ENCODE measurements at places on chromosomes 4 and X.

DNA sequence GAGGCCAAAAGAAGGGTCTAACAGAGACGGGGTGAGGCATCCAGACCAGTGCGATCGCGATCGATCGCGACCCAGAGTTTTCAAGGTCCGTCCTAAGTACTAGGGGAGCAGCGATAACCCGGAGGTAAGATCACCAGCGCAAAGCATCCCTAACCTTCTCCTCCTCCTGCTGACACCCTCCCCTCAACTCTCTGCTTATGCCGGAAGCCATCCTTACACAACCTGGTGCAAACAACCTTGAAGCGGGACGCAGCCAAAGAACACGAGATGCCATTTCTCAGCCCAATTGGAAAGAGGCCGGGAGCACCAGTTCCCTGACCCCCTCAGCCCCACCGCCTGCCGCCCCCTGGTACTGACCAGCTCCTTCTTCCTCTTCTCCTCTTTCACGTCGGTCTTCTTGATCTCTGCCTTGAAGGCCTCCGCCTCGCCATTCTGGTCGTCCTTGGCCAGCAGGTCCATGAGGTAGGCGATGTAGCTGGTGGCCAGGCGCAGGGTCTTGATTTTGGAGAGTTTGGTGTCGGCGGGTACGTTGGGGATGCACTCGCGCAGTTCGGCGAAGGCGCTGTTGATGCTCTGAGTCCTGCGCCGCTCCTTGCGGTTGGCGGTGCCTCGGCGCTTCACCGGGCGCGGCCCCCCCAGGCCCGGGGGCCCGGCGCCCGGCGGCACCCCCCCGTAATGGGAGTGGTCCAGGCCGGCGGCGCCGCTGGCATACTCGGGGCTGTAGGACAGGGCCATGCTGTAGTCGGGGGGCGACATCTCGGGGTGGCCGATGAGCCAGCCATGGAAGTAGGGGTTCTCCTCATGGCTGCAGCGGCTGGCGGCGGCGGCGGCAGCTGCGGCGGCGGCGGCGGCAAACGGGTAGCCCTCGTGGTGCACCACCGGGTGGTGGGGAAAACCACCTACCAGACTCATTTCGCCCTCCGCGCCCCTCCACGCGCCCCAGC lies 1.4 kb downstream of the HAND2 start:
- DNase-seq = peak; percentile 15

DNA sequence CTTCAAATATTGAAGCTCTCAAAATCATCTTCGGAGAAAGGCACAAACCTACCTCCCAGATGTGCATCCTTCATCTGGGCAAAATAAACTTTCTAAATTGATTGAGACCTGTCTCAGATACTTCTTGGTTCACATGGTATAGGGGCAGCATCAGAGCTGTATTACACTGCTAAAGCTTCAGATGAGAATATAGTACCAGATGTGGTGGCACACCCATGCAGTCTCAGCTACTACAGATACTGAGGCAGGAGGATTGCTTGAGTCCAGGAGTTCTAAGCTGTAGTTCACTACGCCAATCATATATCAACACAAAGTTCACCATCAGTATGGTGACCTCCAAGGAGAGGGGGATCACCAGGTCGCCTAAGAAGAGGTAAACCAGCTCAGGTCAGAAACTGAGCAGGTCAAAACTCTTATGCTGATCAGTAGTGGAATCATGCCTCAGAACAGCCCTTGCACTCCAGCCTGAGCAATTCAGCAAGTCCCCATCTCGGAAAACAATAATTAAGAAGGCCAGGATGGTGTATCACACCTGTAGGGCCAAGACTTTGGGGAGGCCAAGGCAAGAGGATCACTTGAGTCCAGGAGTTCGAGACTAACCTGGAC lies 22.0 kb downstream of the ELF2 start:
- DNase-seq = no peak

DNA sequence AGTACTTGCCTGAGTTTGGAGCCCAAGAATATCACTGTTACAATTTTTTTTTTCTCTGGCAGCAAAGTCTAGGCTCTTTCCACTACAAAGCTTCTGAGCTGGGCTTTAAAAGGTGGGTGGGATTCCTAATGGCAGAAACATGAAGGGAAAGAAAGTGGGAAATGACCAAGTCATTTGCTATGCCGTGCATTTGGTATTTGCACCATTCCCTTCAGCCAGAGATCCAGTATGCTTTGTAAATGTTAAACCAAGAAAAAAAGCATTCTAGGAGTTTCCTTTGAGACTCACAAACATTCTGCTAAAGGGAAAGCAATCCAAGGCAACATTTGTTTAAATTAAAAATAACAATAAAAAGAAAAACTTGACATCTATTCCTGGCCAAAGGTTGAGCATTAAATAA lies 451.2 kb downstream of the RAB28 start:
- no peak for DNase-seq

GRCh38 chr4:103934178-103934789 lies 214.5 kb upstream of the TACR3 start:
- DNase-seq = no peak

DNA sequence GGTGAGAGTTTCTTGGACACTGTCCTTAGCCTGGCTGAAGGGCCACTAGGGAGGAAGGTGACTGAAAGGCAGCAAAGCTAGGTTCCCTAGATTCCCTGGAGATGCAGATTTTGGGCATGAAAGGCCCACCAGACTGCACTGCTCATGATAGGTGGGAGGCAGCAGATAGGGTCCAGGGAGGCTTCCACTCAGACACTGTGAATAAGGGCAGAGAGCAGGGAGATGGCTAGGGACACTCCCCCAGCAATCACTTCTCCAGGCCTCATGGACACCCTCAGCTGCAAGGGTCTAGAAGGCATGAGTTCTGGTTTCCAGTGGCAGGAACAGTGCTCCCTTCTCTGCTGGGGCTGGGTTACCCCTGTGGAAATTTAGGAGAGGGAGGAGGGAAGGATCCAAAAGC lies 20.1 kb downstream of the ARMCX2 start:
- DNase-seq = no peak

Measured in NCI-H1417 treated with DMSO at 0.1 percent for 48 hours (cell line).